ENCODE measurements at places on chromosomes 7 and 10.
A peak's percentile ranks its signal among the peaks of the same experiment; 100 is the strongest.

GRCh38 chr7:37540917-37541316 is 92.3 kb upstream of the ELMO1 start:
- no peak for DNase-seq

DNA sequence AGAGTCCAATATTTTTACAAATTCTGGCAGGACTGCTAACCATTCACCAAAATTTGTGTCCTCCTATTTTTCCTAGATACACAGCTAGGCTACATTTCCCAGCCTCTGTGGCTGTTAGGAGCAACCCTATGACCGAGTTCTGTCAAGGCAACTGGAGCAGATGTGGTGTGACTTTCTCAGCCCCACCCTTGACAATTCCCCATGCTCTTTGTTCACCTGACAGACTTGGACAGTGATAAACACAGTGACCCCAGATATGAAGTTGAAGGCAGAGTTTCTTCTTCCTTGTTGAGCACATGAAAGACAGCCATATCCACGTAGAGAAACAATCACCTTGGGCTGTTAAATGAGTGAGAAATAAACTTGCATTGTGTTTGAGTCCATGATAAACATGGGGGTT is 1162.1 kb downstream of the SORCS3 start:
- no peak for DNase-seq

DNA sequence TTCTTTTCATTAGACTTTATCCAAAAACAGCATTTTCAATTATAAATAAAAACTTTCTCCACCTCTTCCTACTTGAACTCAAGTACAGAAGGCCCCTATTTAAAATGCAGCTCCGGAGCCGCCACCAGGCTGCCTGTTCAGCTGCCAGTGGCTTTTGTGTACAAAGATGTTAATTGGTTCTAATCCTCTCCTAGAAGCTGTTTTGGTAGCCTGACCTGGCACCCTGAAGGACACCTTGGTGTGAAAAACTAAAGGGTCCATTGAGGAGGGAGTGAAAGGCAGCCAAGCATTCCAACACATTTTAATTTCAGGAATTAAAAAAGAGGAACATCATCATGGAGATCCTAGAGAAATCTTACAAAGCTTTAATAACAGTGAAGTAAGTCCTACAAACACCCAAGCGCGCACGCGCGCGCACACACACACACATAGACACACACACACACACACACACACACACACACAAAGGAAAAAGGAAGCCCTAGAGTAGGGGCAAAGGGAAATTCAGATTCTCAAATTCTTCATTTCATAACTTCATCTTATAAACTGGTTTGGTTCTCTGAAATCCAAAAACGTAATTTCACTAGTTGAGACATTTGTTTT is 41.4 kb downstream of the VAX1 start:
- no peak for DNase-seq

DNA sequence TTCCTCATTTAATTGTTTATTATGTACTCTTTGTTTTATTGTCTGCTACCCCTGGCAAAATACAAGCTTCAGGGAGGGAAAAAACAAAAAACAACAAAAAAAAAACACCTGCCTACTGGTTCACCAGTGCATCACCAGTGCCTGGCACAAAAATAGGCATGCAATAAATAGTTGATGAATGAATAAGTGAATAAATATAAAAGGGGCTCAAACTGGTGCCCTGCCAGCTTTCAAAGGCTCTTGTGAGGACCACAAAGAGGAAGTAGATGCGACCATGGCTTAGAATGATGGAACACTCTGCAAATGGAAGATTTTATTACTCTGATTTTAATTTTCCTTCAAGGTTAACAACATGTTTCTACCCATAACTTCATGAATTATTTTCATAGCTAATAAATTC is 213.0 kb upstream of the INHBA start:
- no peak for DNase-seq

GRCh38 chr7:19916046-19916445 is 142.6 kb upstream of the TMEM196 start:
- no peak for DNase-seq

GRCh38 chr10:127990846-127991542 is 84.1 kb downstream of the PTPRE start:
- DNase-seq: no peak

- DNase-seq: peak; percentile 55
Measured at GRCh38 chr7:32957326-32958045, at the start of gene FKBP9. Gene FKBP9, plus strand, starts transcription at chr7:32957440. Its CDS starts 134 bp downstream, at chr7:32957574.

GRCh38 chr7:84191842-84192241 is 2.7 kb downstream of the SEMA3A start:
- DNase-seq: no peak
